ENCODE measurements at places on chromosomes 4 and X.

DNA sequence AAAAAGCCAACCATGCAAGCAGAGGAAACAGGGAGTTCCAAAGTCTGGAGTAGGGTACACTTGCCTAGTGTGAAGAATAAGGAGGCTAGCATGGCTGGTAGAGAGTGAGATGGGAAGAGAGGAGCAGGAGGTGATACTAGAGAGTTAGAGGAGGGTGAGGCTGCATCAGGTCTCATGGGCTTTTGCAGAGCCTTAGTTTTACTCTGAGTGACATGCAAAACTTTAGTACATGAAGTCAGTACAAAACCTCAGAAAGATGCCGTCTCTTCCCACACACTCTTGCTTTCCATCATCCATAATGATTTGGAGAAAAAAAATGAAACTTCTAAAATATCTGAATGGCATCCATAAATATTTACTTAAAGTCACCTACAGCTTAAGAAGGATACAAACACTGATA lies 5.0 kb downstream of the OPRPN start:
- DNase-seq: no peak

- no peak for DNase-seq
These were observed 1.2 kb downstream of the CTSO start for GRCh38 chr4:155952501-155952901.

DNA sequence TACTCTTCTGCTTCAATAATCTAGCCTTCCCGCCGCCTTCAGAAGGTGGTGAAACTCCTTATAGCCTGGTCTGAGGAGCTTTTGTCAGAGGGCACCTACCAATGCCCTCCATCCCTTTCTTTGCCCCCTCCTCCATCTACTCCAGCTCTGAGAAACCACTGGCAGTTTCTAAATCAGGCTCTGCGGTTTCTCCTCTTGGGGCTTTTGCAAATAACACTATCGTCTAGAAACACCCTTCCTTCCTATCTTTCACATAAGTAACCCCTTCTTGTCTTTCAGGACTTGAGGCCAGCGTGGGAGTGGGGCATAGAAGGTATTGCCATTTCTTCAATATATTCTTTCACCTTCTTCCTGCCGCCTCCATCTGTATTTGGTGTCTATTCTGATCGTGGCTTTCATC lies 1.2 kb upstream of the EFHC2 start:
- no peak for DNase-seq

GRCh38 chrX:120725874-120726273 lies 96.0 kb upstream of the C1GALT1C1 start:
- no peak for DNase-seq

- no peak for DNase-seq
These were observed 141.9 kb downstream of the THOC2 start for GRCh38 chrX:123590842-123591486.

DNA sequence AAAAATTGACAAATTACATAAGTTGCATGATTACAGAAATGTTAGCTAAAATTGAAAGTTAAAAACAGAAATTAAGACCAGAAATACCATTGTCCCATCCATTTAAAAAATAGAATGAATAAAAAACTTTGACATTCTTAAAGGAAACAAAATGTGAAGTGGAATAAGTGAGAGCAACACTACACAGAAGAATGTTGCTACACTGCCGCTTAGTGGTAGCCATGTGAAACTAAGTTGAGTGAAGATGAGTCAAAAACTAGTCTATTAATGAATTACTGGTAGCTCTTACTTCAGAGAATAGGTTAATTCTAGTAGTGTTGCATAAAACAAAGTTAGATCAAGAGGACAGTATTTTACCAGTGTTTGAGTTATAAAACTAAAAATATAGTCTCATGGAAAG lies 571.0 kb upstream of the KLHL4 start:
- DNase-seq: no peak

DNA sequence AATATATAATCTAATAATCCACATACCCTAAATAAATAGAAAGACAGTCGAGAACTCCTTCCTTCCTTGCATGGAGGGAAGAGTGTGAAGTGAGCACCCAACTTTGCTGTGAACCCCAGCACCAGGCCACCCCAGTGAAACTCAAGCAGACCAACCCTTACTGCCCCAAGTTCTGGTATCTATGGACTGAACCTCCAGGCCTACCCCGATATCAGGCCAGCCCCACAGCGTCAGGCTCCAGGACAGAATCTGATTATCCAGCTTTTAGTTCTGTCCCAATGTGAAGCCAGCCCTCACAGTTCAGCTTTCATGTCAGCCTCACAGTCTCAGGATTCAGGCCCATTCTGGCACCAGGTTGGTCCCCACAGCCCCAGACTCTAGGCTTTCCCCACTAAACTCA lies 1617.2 kb upstream of the AGA start:
- DNase-seq: no peak

DNA sequence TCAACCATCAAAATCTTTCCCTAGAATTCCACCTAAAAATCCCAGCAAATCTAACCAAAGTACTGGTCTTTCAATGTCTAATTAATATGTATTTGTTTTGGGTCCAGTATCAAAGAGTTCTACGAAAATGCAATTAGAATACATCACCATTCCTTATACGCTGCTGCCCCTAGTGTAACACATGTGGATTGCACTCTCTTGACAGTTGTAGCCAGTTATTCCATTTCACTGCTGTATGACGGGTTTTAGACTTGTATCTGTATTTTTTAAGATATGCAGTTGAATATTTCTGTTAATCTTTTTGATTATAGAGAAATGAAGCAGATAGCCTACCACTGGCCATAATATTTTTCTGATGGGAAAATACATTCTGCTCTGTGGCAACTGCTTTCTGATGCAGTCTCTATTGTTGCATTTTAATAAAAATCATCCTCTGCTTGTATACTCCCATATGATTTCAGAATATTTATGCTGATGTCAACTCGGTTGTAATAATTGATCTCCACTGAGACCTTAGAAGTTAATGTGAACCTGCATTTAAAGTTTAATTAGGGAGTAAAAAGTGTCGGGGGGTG lies 17.1 kb upstream of the PAGE2B start:
- no peak for DNase-seq

- no peak for DNase-seq
These were observed 14.7 kb upstream of the PITX2 start for GRCh38 chr4:110637408-110638088.

GRCh38 chr4:166169111-166169510 lies 296.1 kb downstream of the TLL1 start:
- DNase-seq: no peak

DNA sequence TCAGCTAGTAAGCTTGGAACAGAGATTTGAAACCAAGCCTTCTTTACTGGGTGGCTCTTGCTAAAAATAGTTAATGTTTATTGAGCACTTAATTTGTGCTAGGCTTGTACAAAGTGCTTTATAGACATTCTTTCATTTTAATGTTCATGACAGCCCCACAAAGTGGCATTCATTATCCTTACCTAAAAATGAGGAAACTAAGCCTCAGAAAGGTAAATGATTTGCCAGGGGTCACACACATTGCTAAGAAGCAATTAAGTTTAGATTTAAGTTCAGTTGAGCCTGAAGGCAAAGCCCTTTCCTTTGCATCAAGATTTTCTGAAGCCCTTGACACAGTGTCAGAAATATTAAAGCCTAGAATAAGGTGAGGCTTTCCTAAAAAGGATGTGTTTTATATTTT lies 327.5 kb upstream of the FGF13 start:
- DNase-seq: no peak

GRCh38 chrX:16665089-16665488 lies 15.1 kb downstream of the S100G start:
- DNase-seq: no peak

DNA sequence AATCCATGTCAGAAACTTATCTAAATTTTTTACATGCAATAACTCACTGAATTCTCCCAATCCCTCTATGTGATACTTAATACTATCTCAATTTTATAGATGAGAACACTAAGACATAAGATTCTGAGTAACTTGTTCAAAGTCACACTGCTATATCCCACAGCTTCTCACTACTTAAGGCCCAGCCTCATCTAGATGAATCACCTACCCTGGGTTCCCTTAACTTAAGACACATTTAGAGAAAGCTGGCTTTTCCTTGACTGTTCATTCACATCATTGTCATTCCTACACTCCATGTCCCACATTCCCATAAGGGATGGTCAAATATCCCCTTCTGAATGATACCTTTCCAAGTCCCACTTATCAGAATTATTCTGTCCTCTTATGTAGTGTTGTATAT lies 21.0 kb downstream of the TNIP3 start:
- DNase-seq: no peak

Measured in stimulated activated CD8-positive, alpha-beta memory T cell treated with anti-CD3 and anti-CD28 coated beads, Interleukin-4, amount 100 ng/mL, for 4 hours (primary cell).